Stimulated activated CD8-positive, alpha-beta memory T cell treated with anti-CD3 and anti-CD28 coated beads, Interleukin-15, amount 100 ng/mL, for 48 hours (primary cell): ENCODE measurements at places on chromosomes 16 and 17.
A peak's percentile ranks its signal among the peaks of the same experiment; 100 is the strongest.

GRCh38 chr17:72236980-72237633 lies 116.3 kb downstream of the SOX9 start:
- DNase-seq, result no peak

DNA sequence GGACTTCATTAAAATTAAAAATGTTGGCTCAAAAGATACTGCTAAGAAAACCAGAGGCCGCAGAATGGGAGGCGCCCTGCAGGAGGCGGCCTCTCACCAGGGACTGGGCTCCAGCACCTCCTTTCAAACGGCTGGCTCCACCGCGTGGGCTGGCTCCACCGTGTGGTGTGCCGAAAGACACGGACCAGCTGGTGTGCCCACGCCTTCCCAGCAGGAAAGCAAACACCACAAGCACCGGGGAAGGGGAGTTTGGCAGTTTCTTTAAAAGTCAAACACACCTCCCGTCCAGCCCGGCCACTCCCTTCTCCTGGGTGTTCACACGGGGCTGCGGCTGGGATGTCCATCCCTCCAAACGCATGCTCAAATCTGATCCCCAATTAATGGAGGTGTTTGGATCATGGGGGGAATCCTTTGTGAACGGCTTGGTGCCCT lies 13.9 kb downstream of the HAGH start:
- DNase-seq, result peak; percentile 49

GRCh38 chr16:16930309-16931000 lies 540.3 kb downstream of the XYLT1 start:
- DNase-seq, result no peak

DNA sequence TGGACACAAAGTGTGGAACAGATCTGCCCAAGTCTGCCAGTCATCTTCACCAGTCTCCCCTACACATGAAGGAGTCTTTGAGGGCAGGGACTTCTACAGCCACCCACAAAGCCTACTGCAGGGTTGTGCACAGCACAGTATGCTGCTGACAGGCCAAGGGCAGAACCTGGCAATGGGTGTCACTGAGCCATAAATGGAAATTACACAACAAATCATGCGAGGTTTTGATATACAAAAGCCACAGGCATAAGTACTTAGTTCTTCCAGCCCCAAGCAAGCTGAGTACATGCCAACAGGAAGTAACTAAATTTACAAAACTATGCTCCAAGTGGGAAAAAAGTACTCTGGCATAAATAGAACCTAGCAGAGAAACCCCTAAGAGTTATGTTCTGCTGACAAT lies 7.8 kb upstream of the PSMC3IP start:
- no peak for DNase-seq
